H9 (cell line): ENCODE measurements at places on chromosomes 12 and 14. TPM values are rescaled to one million over a fixed set of nuclear protein-coding genes. Genes with fewer than 3 reads are reported as not detected.

The OVCH1 gene
- total RNA-seq, result not detected in 2 replicates

- H3K4me3 ChIP-seq, result peak overlapping the region; percentile 91
- H3K27ac ChIP-seq, result no peak overlapping the region
- H3K4me1 ChIP-seq, result no peaks in the 10 kb centered on the region; the same call in 1 of the 2 replicates
- peaks cover 12% of the 10 kb centered on the region for H3K36me3 ChIP-seq
- H3K27me3 ChIP-seq, result no peaks in the 10 kb centered on the region
These were observed 1.3 kb upstream of the ANKRD9 start for GRCh38 chr14:102510616-102511520.

The TPPP2 gene
- total RNA-seq, result not detected in 2 replicates

The GLT8D2 gene
- total RNA-seq, result 2.9 and 3.8 TPM in 2 replicates

- no peaks in the 10 kb centered on the region for H3K36me3 ChIP-seq
- no peak overlapping the region for H3K27ac ChIP-seq
- H3K27me3 ChIP-seq, result no peaks in the 10 kb centered on the region
- DNase-seq, result no peak
These were observed 111.3 kb downstream of the AEBP2 start for GRCh38 chr12:19550626-19551025.

The TMTC1 gene
- total RNA-seq, result 16.1 TPM in 2 replicates

DNA sequence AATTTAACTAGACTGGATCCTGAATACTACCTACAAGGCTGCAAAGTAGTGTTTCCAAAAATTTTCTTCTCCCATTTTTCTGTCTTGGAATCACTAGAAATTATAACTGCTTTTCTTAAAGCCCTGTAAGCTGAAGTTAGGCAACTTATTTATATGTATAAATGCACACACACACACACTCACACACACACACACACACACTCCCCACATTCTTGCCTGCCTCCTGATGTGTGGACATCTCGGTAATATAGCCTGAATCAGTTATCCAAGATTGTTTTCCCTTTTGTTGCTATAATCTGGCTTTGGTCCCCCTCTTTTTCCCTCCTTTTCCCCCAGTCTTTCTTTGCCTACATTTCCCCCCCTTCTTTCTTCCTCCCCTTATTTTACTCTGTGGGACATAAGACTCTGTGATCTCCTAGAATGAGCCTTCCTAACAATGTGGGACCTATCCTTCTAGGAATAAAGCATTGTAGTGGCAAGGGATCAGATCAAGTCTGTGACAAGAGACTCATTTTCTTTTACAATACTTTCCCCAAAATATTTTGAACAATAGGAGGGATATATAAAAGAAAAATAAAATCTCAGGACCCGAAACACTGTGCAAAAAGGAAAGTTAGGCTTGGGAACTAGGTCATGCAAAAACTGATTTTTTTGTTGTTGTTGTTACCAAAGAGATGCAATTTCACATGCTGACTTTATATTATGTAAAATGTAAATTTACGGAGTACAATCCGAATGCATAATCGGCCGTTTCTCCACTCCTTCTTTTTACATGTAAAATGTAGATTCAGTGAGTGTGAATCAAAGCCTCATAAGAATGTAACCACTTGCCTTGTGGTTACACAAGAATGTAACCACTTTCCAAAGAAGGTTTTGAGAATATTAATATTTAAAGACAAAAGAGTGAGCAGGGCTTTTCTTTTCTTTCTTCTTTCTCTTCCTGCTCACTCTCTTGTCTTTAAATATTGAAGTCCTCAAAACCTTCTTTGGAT is 26.3 kb upstream of the CD69 start:
- no peak overlapping the region for H3K27ac ChIP-seq
- no peaks in the 10 kb centered on the region for H3K27me3 ChIP-seq
- no peak for DNase-seq
- H3K4me1 ChIP-seq, result peaks cover 2% of the 10 kb centered on the region; the same call in 1 of the 2 replicates
- H3K4me3 ChIP-seq, result no peak overlapping the region

- H3K27ac ChIP-seq, result no peak overlapping the region
- H3K4me1 ChIP-seq, result no peaks in the 10 kb centered on the region
- no peak overlapping the region for H3K4me3 ChIP-seq
- H3K27me3 ChIP-seq, result no peaks in the 10 kb centered on the region
These were observed 147.1 kb upstream of the SLCO1C1 start for GRCh38 chr12:20547816-20548575.

GRCh38 chr14:89586258-89587135 is 169.5 kb upstream of the FOXN3 start:
- H3K4me3 ChIP-seq, result no peak overlapping the region
- H3K27ac ChIP-seq, result no peak overlapping the region
- peaks cover 21% of the 10 kb centered on the region for H3K36me3 ChIP-seq
- no peak for DNase-seq
- peaks cover 13% of the 10 kb centered on the region; the same call in 1 of the 2 replicates for H3K4me1 ChIP-seq
- no peaks in the 10 kb centered on the region for H3K27me3 ChIP-seq

- no peak overlapping the region for H3K27ac ChIP-seq
- H3K4me3 ChIP-seq, result peak overlapping the region; percentile 68
- no peaks in the 10 kb centered on the region; the same call in 1 of the 2 replicates for H3K27me3 ChIP-seq
- peaks cover 6% of the 10 kb centered on the region; the same call in 1 of the 2 replicates for H3K4me1 ChIP-seq
- DNase-seq, result no peak
These were observed 908 bp upstream of the CDKL1 start for GRCh38 chr14:50397390-50398188.

GRCh38 chr12:83538361-83538965 is 851.8 kb downstream of the TMTC2 start:
- H3K36me3 ChIP-seq, result peaks cover 25% of the 10 kb centered on the region
- H3K27ac ChIP-seq, result no peak overlapping the region
- no peak overlapping the region for H3K4me3 ChIP-seq
- DNase-seq, result no peak

GRCh38 chr12:45184147-45184963 is 31.5 kb upstream of the ANO6 start:
- H3K27ac ChIP-seq, result no peak overlapping the region
- no peaks in the 10 kb centered on the region for H3K36me3 ChIP-seq
- H3K27me3 ChIP-seq, result no peaks in the 10 kb centered on the region
- DNase-seq, result no peak
- H3K4me1 ChIP-seq, result no peaks in the 10 kb centered on the region

The CLEC2A gene
- total RNA-seq, result 0.87 TPM in 1 of 2 replicates, not detected in the other
